Suppressor macrophage treated with lipopolysaccharide for 4 hours (primary cell): ENCODE measurements at places on chromosomes 4 and X.

DNA sequence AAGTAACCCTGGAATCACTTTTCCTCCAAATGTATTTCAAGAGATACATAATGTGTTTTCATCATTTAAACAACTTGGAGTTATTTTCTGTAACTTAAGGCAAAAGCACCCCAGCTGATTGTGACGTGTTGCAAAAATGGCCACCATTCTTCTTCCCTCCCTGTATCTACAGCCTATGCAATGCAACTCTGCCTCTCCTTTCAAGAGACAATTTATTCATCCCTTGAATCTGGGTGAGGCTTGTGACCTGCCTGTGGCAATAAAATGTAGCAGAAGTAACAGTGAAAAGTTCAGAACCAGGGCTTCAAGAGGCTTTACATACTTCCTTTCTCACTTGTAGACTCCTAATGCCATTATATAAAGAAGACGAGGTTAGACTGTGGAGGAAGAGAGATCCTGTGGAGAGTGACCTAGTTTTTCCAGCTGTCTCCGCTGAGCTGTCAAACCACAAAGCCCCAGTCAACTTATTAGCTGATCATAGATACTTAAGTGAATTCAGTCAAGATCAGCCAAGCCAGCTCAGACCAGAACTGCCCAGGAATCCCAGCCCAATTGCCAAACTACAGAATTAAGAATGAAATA is 81.0 kb upstream of the KLF3 start:
- peak; percentile 49 for DNase-seq

DNA sequence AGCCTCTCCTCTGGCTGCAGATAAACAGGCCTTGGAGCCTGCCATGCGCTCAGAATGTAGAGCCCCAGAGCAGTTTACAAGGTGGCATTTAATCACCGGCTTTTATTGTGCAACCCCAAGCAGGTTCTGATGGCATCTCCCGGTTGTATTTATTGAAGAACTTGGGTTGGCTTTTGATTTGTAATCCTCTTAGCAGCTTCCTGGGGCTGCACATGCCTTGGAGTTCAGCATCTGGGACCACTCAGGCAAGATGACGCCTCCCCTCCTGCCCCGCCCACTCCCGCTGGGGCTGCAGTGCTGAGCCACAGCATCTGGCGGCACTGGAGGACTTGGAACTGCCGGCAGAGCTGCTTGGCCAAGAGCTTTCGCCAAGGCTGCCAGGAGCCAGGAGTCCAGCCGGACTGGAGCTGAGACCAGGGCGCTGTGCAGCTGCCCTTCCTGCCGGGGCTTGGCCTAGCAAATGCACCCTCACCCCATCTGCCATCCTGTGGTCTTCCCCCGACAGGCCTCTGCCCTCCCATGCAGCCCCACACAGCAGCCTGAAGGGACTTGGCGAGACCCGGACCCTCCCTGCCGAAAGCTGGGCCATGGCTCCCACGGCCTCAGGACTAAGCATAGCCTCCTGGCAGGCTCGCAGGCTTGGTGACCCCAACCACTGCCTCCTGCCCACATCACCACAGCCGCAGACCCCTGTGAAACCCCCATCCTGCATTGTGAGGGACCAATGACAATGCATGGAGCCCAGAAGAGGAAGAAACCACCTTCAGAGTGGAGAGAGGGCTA is 5.4 kb downstream of the HTRA3 start:
- DNase-seq, result no peak

DNA sequence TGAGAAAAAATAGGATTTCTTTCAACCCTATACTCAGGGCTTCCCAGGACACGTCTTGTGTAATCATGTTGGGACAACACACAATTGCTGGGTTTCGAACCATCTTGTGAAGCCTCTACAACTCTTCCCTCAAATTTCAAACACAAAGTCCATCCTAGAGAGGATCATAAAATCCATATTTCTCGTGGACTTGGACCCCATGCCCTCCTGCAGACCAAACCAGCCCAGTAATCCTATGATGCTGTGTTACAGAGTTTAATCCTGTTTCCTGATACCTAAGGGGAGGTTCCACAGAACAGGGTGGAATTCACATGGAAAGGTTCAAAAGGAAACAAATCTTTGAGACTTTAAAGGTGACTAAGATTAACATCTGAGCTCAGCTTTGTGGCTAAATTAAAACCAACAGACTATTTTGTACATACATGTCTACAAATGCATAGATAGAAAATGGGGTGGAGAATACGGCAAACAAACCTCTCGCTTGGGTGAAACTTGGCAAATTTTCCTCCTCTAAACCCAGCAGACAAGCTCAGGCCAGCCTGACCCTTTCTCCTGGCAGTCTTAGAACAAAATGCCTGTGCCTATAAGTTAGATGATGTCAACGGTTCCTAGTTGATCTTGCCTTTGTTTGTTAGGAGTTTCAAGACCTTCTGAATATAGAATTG is 38.1 kb downstream of the EGFL6 start:
- no peak for DNase-seq

DNA sequence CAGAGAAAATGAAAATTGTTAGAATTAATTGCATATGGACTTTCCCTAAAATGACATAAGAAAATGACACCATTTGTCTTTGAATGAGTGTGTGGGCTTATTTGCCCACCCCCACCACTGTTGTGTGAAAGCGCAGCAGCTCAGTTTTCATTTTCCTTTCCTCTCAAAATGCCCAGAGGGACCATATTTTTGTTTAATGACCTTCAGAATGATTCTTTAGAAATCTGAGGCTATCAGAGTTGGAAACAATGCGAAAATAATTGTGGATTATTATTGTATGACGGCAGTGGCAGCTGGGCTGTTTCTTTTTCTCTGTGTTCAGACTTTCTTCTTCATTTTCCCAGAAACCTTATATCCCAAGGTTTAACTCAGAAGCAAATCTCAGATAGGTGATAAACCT is 44.6 kb upstream of the TEX13A start:
- no peak for DNase-seq

DNA sequence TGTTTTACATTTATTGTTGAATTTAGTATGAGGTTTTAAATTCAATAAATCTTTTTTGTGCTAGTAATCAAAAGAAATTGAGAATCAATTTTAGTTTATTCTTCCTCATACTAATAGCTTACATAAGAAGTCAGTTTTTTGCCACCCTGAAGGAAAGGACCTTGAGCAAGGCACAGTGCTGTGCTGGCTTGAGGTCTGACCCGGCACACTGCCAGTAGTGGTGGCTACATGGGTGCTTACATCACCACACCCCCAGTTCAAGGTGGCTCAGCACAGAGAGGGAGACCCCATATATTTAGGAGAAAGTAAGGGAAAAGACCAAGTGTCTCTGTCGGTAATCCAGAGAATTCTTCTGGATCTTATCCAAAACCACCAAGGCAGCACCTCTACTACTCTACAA is 86.0 kb upstream of the LANCL3 start:
- DNase-seq, result no peak

DNA sequence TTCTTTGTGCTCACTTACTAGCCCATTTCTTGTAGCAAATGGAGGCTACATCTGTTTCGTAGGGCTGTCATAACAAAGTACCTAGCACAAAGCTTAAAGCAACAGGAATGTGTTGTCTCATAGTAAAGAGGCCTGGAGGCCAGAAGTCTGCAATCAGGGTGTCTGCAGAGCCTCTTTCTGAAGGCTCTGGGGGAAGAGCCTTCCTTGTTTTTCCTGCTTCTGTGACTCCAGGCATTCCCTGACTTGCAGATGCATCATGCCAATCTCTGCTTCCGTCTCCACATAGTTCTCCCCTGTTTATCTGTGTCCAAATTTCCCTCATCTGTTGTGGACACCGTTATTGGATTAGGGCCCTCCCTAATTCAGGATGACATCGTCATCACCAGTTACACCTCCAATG is 67.1 kb downstream of the SHROOM2 start:
- DNase-seq, result no peak

GRCh38 chr4:160947653-160948052 is 1216.1 kb downstream of the FSTL5 start:
- DNase-seq, result no peak

- no peak for DNase-seq
Measured at GRCh38 chrX:54745676-54746075, 52.4 kb downstream of the ITIH6 start.

GRCh38 chrX:105610411-105610810 is 211.9 kb upstream of the NRK start:
- DNase-seq, result no peak

- no peak for DNase-seq
Measured at GRCh38 chr4:48752726-48753125, 27.4 kb downstream of the FRYL start.

GRCh38 chr4:1206299-1207156 is 34.1 kb upstream of the SPON2 start:
- no peak for DNase-seq

GRCh38 chrX:65697211-65697641 is 29.8 kb downstream of the MSN start:
- DNase-seq, result peak; percentile 35

GRCh38 chrX:116379854-116380253 is 56.6 kb upstream of the SLC6A14 start:
- no peak for DNase-seq

GRCh38 chrX:21960569-21961541 is 20.3 kb downstream of the SMS start:
- no peak for DNase-seq

GRCh38 chr4:158812543-158812942 is 43.7 kb downstream of the FNIP2 start:
- DNase-seq, result no peak

DNA sequence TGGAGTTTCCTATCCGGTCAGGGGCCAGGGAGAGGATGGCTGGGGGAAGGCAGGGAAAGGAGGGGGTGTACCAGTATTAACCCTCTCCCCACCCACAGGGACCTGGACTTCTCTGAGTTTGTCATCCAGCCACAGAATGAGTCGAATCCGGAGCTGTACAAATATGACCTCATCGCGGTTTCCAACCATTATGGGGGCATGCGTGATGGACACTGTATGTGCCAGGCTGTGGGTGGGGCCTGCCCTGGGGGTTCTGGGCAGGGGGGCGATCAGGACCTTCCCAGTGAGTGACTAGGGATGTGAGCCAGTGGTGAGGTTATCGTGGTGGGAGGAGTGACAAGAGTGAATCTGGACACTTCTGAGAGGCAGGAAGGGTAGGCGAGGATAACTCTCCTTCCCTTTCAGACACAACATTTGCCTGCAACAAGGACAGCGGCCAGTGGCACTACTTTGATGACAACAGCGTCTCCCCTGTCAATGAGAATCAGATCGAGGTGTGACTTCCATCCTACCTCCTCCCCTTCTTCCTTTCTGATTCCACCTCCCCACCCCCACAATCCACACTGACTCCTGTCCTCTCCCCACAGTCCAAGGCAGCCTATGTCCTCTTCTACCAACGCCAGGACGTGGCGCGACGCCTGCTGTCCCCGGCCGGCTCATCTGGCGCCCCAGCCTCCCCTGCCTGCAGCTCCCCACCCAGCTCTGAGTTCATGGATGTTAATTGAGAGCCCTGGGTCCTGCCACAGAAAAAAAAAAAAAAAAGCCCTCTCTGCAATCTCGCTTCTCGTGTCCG is 14.6 kb downstream of the USP11 start:
- DNase-seq, result peak; percentile 33

- no peak for DNase-seq
Measured at GRCh38 chr4:71520850-71521249, 182.0 kb downstream of the SLC4A4 start.

DNA sequence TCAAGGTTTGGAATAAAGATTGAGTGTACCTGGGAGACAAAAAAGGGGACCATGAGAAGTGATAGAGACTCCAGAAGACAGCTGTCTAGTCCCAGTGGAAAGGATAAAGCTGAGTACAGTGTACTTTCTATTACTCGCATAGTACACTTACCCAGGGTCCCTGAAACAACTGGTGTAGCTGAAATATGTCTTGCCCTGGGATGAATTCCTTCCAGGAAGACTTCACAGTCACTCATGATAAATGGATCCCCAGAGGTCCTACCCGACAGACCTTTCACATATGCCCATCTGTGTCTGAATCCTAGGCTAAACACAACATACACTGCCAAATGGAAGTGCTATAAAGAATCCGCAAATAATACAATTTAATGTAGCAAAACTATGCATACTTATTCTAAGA is 48.2 kb upstream of the SPANXN1 start:
- DNase-seq, result no peak

DNA sequence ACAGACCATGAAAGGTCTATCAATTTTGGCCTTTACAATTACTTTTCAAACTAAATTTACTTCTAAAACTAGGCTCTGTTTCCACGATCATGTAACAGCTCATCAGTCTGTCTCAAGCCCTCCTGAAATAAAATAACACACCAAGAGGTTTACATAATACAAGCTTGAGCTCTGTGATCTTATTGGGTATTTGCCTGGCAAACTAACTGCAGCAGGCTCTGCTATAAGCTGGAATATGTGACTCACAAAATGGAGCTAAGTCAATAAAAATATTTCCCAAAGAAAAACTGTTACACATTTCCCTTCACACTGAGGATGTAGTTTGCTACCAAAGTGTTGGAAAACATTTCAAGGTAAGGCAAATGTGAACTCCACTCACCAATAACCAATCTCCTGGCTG is 94.7 kb upstream of the GPM6B start:
- DNase-seq, result no peak

GRCh38 chr4:22363036-22363435 is 152.8 kb downstream of the ADGRA3 start:
- no peak for DNase-seq

- DNase-seq, result no peak
Measured at GRCh38 chrX:63514569-63515080, 163.5 kb upstream of the SPIN4 start.

- no peak for DNase-seq
Measured at GRCh38 chr4:111807576-111807975, 337.7 kb upstream of the FAM241A start.

- DNase-seq, result peak; percentile 70
Measured at GRCh38 chr4:42280327-42281095, 116.8 kb upstream of the SHISA3 start.

- peak; percentile 51 for DNase-seq
Measured at GRCh38 chr4:172207258-172207657, 394.1 kb downstream of the GALNTL6 start.

DNA sequence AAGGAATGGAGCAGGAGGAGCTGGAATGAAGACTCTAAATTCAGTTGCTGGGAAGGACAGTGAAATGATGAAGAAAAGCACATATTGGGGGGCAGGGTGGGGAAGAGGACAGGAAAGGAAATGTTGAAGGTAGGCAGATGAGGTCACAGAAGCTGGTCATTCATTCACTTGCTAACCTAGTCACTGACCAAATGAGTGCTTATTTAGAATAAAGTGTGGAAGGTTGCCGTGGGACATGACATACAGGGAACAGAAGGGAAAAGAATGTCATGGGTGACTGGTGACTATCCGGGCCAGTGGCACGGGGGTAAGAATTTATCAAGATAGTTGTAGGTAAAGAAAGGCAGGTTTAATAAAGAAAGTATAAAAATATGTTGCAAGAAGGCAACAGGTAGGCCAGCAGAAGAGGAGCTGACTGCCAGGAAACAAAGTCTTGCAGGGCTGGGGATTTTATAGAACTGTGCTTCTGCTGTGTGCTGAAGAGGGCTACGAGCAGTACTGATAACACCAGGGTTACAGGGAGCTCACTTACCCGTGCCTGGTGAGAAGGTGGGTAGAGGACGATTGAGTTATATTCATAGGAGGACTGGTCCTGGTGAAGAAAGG is 31.9 kb upstream of the TLR3 start:
- DNase-seq, result no peak
